Naive thymus-derived CD8-positive, alpha-beta T cell (primary cell): ENCODE measurements at places on chromosomes 1 and 21. TPM values are rescaled to one million over a fixed set of nuclear protein-coding genes. Genes with fewer than 3 reads are reported as not detected.

DNA sequence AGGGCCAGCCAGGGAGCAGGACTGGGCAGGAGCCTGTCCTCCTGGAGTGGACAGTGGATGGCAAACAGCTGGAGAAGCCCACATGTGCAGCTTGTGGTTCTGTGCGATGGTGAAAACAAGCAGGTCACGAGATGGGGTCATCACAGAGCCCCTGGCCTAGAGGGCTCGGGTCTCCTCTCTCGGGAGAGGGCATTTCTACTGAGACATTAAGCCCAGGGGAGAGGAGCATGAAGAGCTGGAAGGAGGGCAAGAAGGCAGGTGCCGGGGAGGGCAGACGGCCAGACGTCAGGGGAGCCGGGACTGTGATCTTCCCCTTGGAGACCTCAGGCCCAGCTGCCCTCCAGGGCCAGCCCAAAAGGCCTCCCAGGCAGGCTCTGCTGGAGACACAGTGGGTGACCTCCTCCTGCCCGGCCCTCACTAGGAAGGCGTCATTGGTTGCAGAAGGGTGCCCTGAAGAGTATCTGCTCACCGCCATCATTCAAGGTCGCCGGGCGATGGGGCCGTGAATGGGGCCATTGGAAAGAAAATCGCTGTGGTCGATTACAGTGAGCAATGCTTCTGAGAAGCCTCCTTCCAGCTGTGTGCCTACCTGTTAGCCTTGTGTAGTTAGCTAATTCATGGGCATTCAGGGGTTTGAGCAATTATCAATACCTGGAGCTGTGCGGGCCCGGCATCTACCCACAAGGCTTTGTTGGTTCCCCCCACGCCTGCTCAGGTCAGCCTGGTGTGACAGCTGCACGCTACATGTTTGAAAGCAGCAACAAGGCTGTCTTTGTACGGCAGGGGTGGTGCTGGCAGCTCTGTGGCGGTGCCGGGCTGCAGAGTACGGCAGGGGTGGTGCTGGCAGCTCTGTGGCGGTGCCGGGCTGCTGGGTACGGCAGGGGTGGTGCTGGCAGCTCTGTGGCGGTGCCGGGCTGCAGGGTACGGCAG lies 72.3 kb upstream of the ACTRT2 start:
- H3K27ac ChIP-seq, result no peak overlapping the region
- DNase-seq, result no peak
- peaks cover 5% of the 10 kb centered on the region for H3K36me3 ChIP-seq
- peaks cover 17% of the 10 kb centered on the region for H3K27me3 ChIP-seq
- no peaks in the 10 kb centered on the region for H3K4me1 ChIP-seq

DNA sequence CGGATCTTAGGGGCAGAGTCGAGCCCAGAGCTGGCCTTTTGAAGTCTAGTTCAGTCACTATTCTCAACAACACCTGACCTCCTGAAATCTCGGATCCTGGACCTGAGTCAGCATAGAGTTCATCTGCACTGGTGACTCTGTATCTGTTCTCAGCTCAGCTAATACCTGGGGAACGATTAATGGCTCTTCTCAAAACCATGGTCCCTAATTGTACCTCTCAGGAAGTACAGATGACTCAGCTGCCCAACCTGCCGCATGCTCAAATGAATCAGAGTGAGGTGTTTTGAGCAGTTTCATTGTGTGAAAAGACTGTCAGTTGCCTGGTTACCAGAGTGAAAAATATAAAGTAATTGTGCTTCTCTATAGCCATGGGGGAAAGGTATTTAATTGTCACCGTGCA lies 89.2 kb downstream of the SLC35F3 start:
- no peak overlapping the region for H3K4me3 ChIP-seq
- no peaks in the 10 kb centered on the region for H3K4me1 ChIP-seq
- H3K36me3 ChIP-seq, result no peaks in the 10 kb centered on the region
- peaks cover 18% of the 10 kb centered on the region for H3K27me3 ChIP-seq

GRCh38 chr1:101059945-101060542 lies 34.5 kb upstream of the DPH5 start:
- H3K36me3 ChIP-seq, result peaks cover 16% of the 10 kb centered on the region
- no peak overlapping the region for H3K27ac ChIP-seq
- no peaks in the 10 kb centered on the region for H3K27me3 ChIP-seq
- no peak overlapping the region for H3K4me3 ChIP-seq

- peaks cover 29% of the 10 kb centered on the region for H3K27me3 ChIP-seq
- H3K4me3 ChIP-seq, result no peak overlapping the region
- no peaks in the 10 kb centered on the region for H3K36me3 ChIP-seq
- DNase-seq, result no peak
These were observed 49.8 kb downstream of the KIRREL1 start for GRCh38 chr1:158043232-158043631.

DNA sequence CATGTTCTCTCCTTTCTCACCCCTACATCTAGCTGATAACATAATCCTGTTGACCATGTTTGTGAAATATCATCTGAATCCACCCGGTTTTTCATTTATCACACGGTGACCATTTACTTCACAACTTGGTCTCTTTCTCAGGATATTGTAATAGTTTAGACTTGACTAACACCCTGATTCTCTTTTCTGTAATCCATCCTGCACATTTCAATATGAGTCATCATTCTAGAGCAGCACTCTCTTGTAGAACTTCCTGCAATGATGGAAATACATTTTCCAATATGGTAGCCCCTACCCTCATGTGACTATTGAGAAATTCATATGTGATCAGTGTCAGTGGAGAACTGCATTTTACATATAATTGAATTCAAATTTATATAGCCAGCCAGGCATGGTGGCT lies 2.3 kb upstream of the JAM2 start:
- peaks cover 18% of the 10 kb centered on the region for H3K4me1 ChIP-seq
- no peak overlapping the region for H3K4me3 ChIP-seq
- H3K27ac ChIP-seq, result no peak overlapping the region

- DNase-seq, result peak; percentile 49
- peak overlapping the region; percentile 64 for H3K27ac ChIP-seq
- no peaks in the 10 kb centered on the region for H3K36me3 ChIP-seq
- peaks cover 5% of the 10 kb centered on the region for H3K27me3 ChIP-seq
These were observed 1.0 kb downstream of the PLEKHG5 start for GRCh38 chr1:6490181-6491080.

- H3K4me1 ChIP-seq, result no peaks in the 10 kb centered on the region
- peaks cover 2% of the 10 kb centered on the region for H3K27me3 ChIP-seq
- no peak overlapping the region for H3K27ac ChIP-seq
- no peak overlapping the region for H3K4me3 ChIP-seq
- no peak for DNase-seq
These were observed 279.5 kb downstream of the ZNF326 start for GRCh38 chr1:90274376-90274775.

GRCh38 chr1:201157949-201158348 lies 3.7 kb upstream of the TMEM9 start:
- no peak for DNase-seq
- H3K36me3 ChIP-seq, result no peaks in the 10 kb centered on the region
- peaks cover 14% of the 10 kb centered on the region for H3K4me1 ChIP-seq
- no peak overlapping the region for H3K4me3 ChIP-seq
- H3K27me3 ChIP-seq, result peaks cover 21% of the 10 kb centered on the region

GRCh38 chr1:68339505-68339904 lies 107.2 kb upstream of the WLS start:
- H3K27me3 ChIP-seq, result peaks cover 9% of the 10 kb centered on the region
- H3K36me3 ChIP-seq, result no peaks in the 10 kb centered on the region
- H3K27ac ChIP-seq, result no peak overlapping the region
- peaks cover 11% of the 10 kb centered on the region for H3K4me1 ChIP-seq

- no peak overlapping the region for H3K27ac ChIP-seq
- no peak overlapping the region for H3K4me3 ChIP-seq
- H3K27me3 ChIP-seq, result no peaks in the 10 kb centered on the region
- no peak for DNase-seq
- no peaks in the 10 kb centered on the region for H3K4me1 ChIP-seq
These were observed 84.5 kb downstream of the PSMG1 start for GRCh38 chr21:39098696-39099200.

GRCh38 chr1:39394598-39394997 lies 96.8 kb upstream of the BMP8A start:
- H3K36me3 ChIP-seq, result no peaks in the 10 kb centered on the region
- peaks cover 68% of the 10 kb centered on the region for H3K4me1 ChIP-seq
- DNase-seq, result no peak
- H3K27me3 ChIP-seq, result no peaks in the 10 kb centered on the region

- peaks cover 9% of the 10 kb centered on the region for H3K27me3 ChIP-seq
- H3K4me1 ChIP-seq, result peaks cover 61% of the 10 kb centered on the region
- H3K4me3 ChIP-seq, result no peak overlapping the region
- no peak overlapping the region for H3K27ac ChIP-seq
- no peak for DNase-seq
- peaks cover 5% of the 10 kb centered on the region for H3K36me3 ChIP-seq
These were observed 115.0 kb upstream of the SLC25A33 start for GRCh38 chr1:9424261-9424660.

DNA sequence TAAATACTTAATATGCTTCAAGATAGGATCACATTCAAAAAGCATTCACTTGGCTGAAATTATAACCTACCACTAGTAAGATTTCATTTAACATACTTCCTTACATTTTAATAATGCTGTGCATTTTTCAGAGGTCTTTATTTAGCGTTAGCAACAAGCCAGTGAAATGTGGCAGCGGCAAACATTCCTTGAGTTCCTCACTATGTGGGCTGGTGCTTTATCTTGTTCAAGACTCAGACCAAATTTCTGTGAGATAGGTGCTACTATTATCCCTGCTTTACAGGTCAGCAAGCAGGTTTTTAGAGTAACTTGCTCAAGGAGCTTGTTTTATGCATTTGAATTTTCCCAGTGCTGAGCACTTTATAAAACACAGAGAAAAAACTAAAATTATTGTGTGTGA lies 132.7 kb downstream of the PLPPR4 start:
- H3K4me3 ChIP-seq, result no peak overlapping the region
- H3K36me3 ChIP-seq, result no peaks in the 10 kb centered on the region
- no peak for DNase-seq

- no peaks in the 10 kb centered on the region for H3K4me1 ChIP-seq
- no peak overlapping the region for H3K27ac ChIP-seq
- H3K36me3 ChIP-seq, result no peaks in the 10 kb centered on the region
These were observed 82.4 kb upstream of the SLC25A33 start for GRCh38 chr1:9456833-9457232.

GRCh38 chr1:159913451-159914192 lies 11.7 kb downstream of the TAGLN2 start:
- DNase-seq, result no peak
- peak overlapping the region; percentile 98 for H3K27ac ChIP-seq
- peak overlapping the region; percentile 67 for H3K4me3 ChIP-seq
- peaks cover 68% of the 10 kb centered on the region for H3K4me1 ChIP-seq
- no peaks in the 10 kb centered on the region for H3K27me3 ChIP-seq

DNA sequence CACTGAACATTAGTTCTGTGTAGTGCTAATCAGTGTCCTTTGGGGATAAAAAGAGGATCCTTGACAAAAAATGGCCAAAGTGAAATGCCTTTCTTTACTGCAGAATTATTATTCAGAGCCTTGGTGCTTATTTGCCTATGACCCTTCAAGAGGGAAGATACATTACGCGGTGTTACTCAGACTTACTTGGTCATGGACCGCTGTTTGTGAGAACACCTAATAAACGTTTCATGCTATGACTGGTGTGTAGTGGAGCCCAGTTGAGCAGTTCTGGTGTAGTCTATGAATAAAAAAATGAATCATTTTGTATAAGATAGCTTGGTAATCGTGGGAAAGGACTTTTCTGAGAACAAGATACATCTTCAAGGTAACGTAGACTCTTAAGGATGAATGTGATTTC lies 8.3 kb downstream of the NFYC start:
- no peak overlapping the region for H3K4me3 ChIP-seq
- peaks cover 53% of the 10 kb centered on the region for H3K4me1 ChIP-seq
- peaks cover 12% of the 10 kb centered on the region for H3K36me3 ChIP-seq
- no peak for DNase-seq
- no peaks in the 10 kb centered on the region for H3K27me3 ChIP-seq
- no peak overlapping the region for H3K27ac ChIP-seq

Gene BMP8B
- 0.26 TPM for total RNA-seq

Gene TRAF5
- 72.4 TPM for total RNA-seq

Gene NHLH1
- 0.47 TPM for total RNA-seq

Gene CFHR2
- not detected for total RNA-seq

Gene MAP3K21
- 1.0 TPM for total RNA-seq

Gene SH2D1B
- total RNA-seq, result 0.29 TPM

Gene FTCD
- 2.1 TPM for total RNA-seq

Gene PCP4L1
- not detected for total RNA-seq

Gene CAMK2N1
- total RNA-seq, result 5.6 TPM

Gene OR14I1
- total RNA-seq, result not detected
